ENCODE measurements at places on chromosomes 7 and 10.

GRCh38 chr10:97736403-97736901 lies 476 bp upstream of the ZFYVE27 start:
- DNase-seq, result no peak

- DNase-seq, result no peak
These were observed 83.3 kb downstream of the ELMO1 start for GRCh38 chr7:37365405-37365804.

GRCh38 chr7:54397836-54398612 lies 144.2 kb upstream of the VSTM2A start:
- DNase-seq, result no peak

DNA sequence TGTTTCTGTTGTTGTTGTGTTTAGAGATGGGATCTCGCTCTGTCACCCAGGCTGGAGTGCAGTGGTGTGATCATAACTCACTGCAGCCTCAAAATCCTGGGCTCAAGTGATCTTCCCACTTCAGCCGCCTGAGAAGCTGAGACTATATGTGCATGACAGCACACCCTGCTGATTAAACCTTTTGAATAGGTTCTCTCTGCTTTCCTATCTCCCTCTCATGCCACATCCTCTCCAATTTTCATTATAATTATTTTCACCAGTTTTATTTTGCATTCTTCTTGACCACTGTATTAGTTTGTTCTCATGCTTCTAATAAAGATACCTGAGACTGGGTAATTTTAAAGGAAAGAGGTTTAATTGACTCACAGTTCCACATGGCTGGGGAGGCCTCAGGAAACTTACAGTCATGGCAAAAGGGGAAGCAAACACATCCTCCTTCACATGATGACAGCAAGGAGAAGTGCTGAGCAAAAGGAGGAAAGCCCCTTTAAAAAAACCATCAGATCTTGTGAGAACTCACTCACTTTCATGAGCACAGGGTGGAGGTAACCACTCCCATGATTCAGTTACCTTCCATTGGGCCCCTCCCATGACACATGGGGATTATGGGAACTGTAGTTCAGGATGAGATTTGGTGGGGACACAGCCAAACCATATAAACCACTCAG lies 12.9 kb downstream of the AGK start:
- DNase-seq, result no peak

GRCh38 chr7:156379324-156380070 lies 261.1 kb upstream of the RNF32 start:
- DNase-seq, result no peak

- no peak for DNase-seq
These were observed 148.3 kb downstream of the NOC3L start for GRCh38 chr10:94214481-94214893.

DNA sequence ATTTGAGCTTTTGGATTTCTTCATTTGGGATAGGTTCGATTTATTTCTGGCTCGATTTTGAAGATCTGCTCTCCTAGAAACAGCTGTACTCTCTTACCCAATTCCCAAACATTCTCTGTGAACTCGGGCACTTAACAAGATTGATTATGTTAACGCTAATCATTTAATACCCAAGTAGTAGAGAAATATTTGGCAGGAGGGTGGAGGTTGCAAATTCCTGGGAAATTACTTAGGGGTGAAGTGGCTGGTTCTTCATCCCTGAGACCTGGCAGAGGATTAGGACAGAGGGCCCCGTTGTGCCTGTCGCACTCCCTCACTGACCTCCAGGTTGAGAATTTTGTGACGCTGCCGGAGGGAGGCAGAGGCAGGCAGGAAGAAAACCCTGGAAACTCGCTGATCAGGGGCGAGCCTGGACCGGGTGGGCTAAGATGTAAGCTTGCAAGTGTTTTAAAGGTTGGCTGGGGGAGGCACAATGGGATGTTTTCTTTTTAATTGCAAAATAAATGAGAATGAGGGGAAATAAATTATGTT lies 182.6 kb downstream of the TCF7L2 start:
- DNase-seq, result no peak

DNA sequence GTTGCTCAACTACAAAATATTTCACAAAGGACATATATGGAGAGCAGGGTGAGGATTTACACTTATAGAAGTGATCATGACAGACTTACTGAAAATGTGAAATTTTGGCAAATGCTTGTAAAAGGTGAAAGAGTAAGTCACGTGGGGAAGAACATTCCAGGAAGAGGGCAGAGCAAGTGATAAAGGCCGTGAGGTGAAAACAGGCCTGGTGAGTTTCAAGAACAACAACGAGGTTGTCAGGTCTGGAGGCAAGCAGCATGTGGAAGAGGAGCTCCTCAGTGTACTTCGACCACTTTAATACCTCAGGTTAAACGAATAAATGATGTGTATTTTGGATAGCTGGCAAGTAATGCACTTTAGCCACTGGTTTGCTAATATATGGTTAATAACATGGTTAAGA lies 706.7 kb downstream of the PCDH15 start:
- DNase-seq, result no peak
